ENCODE measurements at places on chromosomes 16 and 17.
A peak's percentile ranks its signal among the peaks of the same experiment; 100 is the strongest.

- DNase-seq, result no peak
Observed at GRCh38 chr16:30985401-30986128, 558 bp downstream of the HSD3B7 start.

DNA sequence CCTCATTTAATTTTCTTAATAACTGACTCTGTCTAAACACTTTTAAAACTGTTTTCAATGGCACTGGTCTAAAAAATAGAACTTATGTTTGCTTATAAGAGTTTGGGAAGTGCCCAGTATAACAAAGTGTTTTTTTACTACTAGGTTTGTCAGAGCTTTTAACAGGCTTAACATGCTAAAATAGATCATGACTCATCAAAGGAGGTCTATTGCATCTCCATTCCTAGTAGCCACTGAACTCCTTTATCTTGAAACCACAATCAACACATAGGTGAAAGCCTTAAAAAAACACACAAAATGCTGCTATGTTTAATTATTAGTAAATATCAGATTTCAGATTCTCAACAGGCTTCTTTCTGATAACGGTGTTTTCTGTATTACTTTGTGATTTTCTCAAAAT, 196.4 kb upstream of the KIF2B start:
- DNase-seq, result no peak

GRCh38 chr17:47797797-47798196, 23.8 kb downstream of the OSBPL7 start:
- no peak for DNase-seq

- peak; percentile 45 for DNase-seq
Observed at GRCh38 chr17:58666858-58667267, 25.0 kb downstream of the TEX14 start.

GRCh38 chr17:81218991-81219390, 3.8 kb downstream of the CEP131 start:
- no peak for DNase-seq

DNA sequence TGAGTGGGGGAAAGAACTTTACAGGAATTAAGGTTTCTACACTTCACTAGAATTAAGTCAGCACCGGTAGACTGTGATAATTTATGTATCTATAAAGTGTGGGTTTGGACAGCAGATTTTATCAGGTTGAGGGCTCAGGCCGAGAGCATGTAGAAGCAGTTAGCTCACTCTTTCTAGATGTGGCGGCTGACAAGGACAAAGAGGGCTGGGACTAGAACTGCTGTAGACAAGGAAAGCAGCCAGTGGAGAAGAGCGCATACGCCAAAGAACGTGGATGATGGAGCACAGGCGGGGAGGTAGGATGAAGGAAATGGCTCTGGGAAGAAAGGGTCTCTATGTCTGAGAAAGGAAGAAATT, 504 bp upstream of the GOSR1 start:
- DNase-seq, result no peak

- no peak for DNase-seq
Observed at GRCh38 chr17:63993368-63993985, 4.7 kb upstream of the PRR29 start.

DNA sequence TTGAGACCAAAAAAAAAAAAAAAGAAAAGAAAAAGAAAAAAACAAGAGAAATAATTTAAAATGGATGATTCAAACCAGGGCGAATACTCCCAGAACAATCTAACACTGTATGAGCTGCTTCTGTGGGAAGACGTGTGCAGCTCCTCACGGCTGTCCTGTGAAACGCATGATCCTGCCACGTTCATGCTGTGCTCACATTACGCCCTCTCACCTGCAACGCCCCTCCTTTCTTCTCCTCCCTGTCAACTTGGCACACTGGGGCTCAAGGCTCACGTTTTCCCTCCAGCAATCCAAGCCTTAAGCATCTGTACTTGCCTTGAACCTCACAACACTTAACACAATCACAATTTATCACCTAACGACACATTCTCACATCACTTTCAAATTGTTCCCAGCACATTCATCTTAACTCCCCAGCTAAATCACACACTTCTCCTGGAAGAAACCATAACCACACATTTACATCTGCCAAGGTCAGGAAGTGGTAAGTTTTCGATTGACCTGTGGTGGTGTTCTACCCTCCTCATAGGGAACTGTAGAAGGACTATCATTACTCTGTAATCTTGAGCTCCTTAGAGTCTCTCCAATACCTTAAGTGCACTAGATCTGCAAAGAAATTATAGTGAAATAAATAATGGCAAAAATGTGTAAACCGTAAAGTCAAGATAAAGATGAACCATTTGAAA, 29.1 kb downstream of the MBTPS1 start:
- no peak for DNase-seq

DNA sequence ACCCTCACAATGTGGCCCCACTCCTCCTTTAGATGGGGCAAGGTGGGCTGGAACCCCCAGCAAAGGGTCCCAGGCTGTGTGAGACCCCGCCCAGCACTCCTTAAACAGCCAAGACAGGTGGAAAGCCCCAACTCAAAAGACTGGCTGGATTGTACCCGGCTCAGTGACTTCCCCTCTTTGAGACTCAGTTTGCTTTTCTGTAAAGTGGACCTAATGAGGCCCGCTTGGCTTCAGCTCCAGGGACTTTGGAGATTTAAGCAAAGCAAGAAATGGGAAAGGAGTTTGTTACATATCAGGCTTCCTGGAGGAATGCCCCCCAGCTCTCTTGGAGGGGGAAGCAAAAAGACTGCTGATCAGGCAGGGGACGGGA, 39.3 kb downstream of the SNX20 start:
- DNase-seq, result no peak

GRCh38 chr17:59791603-59792457, 84.4 kb downstream of the VMP1 start:
- DNase-seq, result peak; percentile 67

DNA sequence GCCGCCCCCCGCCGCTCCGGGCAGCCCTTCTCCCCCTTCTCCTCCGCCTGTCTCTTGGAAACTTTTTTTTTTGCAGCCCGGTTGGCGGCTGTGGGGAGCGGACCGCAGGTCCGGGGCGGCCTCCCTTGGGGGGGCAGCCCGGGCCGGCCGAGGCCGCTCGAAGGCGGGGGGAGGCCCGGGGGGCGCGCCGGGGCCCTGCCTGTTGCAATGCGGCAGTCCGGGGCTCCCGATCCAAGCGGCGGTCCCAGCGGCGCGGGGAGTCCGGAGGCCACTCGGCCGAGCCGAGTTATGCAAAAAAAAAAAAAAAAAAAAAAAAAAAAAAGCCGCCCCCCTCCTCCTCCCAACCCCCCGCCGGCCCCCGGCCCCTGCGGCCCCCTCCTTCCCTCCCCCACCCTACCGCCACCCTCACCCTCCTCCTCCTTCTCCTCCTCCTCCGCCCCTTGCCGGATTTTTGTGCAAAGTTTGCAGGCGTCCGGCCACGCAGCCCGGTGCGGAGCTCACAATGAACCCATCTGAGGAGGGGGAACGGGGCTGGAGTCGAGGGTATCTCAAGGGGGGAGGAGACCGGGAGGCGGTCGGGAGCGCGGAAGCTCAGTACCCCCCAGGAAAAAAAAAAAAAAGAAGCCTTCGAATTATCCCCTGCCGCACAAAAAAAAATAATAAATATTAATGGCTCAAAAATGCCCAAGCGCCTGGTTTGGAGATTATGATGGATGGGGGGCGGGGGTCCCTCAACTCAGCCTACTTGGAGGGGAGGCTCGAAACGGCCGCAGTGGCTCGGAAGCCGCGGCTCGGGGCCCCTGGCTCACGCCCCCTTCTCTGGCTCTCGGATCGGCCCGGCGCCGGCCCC, at the start of gene ZNF423:
ZNF423 (minus strand) TSS at position 291 of the 850 bp plus-strand sequence. CDS start 338 bp downstream, outside the sequence.
- peak; percentile 75 for DNase-seq

DNA sequence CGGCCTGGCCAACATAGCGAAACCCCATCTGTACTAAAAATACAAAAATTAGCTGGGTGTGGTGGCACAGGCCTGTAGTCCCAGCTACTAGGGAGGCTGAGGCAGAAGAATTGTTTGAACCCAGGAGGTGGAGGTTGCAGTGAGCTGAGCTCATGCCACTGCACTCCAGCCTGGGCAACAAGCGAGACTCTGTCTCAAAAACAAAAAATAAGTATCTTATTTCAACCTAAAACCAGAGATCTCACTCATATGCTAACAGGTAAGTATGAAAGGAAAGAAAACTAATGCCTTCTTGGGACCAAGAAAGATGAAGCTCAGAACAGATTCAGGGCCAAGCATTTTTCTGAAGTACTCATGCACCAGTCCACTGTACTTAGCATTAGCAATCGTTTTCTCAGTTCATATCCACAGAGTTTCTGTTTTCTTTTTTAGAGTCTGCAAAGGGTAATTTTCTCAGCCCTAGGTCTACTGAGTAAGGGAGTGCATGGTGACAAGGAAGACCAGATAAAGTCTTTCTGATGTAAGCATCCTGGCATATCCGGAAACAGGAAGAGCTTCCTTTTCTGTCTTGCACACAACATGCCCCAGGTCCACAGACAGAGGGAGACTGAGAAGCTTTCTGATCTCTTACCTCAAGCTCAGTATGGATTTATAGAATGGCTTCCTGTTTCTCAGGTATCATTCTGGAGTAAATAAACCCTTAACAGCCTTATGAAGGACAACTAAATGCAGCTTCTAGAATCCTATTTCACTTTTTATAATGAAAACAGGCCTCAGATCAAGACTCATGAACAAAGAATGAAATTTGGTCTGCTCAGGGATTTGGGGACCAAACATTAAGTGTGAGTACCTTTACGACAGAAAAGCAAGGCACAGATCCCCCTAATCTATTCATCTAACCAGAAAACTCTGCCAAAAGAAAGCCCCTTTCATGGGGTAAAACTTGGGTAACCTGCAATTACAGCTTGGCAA, 38.7 kb upstream of the FOXJ1 start:
- no peak for DNase-seq

DNA sequence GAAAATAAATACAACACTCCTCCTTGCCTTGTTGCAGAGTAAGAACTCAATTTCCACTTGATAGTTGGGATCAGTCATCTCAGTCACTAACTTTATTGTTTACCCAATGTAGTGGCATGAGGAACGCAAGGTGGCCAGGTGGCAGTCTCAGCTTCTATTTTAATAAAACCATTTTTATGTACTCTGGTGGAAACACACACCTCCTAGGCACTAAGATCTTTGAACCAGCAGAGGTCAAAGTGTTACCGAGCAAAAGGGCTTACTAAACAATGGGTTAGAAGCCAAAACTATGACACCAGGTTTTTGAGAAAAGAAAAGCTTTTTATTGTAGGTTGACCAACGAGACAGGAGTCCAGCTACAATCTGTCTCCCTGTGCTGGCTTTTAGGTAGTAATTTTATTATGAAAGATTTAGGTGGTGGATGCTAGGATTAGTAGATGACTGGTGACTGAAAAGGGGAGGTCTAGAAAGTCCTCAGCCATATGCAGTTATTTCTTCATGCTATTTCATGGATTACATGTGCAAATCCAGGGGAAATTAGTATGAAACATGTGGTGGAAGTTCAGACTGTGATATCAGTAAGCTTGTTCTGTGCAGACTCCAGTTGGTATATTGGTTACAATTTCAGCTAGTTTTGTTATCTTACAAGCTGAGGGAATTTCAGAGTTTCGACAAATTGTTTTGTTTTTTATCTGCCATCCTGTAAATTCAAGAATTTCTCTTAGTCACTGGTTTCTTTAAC, 122.3 kb downstream of the PCTP start:
- no peak for DNase-seq

- no peak for DNase-seq
Observed at GRCh38 chr17:15492791-15493692, 25.6 kb upstream of the CDRT4 start.

- no peak for DNase-seq
Observed at GRCh38 chr17:9370467-9370866, 205.2 kb downstream of the STX8 start.

GRCh38 chr17:57864273-57864672, 14.4 kb upstream of the MRPS23 start:
- no peak for DNase-seq

DNA sequence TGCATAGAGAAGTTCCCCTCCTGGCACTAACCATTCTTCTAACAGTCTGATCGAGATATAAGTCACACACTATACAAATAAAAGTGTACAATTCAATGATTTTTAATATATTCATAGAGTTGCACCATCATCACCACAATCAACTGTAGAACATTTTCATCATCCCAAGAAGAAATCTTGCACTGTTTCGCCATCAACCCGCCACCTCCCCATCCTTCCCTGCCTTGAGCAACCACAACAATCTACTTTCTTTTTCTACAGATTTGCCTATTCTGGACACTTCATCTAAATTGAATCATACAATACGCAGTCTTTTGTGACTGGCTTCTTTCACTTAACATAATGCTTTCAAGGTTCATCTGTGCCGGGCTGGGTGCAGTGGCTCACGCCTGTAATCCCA, 33.0 kb upstream of the GUCY2D start:
- DNase-seq, result no peak

- DNase-seq, result peak; percentile 75
Observed at GRCh38 chr17:60641810-60642220, 35.8 kb upstream of the BCAS3 start.

GRCh38 chr16:68062910-68063393, 22.2 kb upstream of the NFATC3 start:
- DNase-seq, result no peak

DNA sequence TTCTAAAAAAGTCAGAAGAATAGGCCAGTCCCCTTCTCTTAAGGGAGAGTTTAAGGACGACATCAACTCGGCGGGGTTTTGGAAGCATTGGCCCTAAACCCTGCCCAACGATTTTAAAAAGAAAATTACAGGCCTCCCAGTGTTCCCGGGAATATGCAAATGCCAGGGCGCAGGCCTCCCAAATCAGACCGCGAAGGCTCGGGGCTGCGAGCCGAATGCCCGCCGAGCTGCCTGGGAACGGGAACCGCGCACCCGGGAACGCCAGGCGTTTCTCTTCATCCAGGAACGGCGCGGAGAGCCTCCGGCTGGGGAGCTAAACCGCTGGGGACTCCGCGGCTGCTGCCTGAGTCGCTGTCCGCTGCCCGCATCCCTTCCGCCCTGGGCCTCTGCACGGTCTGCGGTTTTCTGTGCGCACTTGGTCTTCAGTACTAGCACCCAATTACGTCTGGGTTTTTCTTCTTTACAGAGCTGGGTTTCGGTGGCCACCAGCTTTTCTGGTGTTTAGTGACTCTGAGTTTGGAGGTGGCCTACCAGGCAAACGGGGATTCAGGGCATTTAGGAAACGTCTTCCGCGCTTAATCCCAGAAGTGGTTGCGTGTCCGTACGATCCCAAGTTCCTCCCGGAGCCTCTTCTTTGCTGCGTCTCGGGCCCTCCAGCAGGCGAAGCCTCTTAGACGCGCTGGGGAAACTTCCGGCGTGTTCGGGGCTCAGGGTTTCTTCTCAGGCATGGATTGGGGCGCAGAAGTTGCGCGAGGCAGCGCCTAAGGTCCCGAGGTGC, 5.7 kb downstream of the IRX5 start:
- DNase-seq, result no peak

- no peak for DNase-seq
Observed at GRCh38 chr17:50072130-50072529, 16.2 kb downstream of the ITGA3 start.

- DNase-seq, result no peak
Observed at GRCh38 chr17:16281351-16281750, 64.3 kb downstream of the PIGL start.

DNA sequence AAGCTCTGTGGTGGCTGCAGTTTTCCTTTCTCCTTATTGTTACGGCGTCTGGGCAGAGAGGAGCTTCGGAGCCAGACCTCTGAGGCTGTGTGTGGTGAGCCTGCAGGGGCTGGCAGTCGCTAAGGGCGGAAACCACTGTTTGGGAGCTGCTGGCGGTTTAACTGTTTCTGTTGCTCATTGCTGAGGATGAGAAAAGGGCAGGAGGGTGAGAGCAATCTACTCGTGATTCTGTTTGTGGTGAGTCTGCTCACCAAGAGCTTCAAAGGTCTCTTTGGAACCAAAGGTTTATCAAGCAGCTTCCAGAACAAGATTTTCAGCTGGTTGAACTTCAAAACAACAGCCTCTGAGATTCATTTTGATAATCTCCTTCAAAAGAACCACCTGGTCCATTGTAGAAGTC, 143.9 kb downstream of the ANKFN1 start:
- no peak for DNase-seq

GRCh38 chr16:66842765-66843164, 1.4 kb upstream of the CA7 start:
- DNase-seq, result no peak

Data from muscle of back (tissue), 13 donors.